ENCODE measurements at places on chromosomes 7 and 10. TPM values are rescaled to one million over a fixed set of nuclear protein-coding genes. Genes with fewer than 3 reads are reported as not detected.

DNA sequence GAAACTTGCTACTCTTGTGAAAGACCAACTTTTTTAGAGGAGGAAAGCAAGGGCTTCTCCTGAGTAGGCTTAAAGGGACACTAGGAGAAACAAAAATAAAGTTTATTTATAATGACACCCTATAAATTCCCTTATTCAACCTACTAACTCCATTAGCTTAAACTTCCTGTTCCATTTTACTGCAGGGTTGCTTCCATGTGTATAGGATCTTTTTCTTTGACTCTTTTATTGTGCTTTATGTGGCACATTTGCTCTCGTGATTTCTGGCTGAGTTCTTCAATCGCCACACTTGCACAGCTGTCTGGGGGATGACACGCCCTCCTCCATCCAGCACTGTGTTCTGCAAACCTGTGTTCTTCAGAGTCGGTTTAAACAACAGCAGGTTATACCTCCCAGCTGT lies 225.7 kb upstream of the NPVF start:
- H3K27me3 ChIP-seq = peaks cover 2% of the 10 kb centered on the region
- DNase-seq = no peak
- H3K4me3 ChIP-seq = no peak overlapping the region
- no peak overlapping the region for H3K27ac ChIP-seq

DNA sequence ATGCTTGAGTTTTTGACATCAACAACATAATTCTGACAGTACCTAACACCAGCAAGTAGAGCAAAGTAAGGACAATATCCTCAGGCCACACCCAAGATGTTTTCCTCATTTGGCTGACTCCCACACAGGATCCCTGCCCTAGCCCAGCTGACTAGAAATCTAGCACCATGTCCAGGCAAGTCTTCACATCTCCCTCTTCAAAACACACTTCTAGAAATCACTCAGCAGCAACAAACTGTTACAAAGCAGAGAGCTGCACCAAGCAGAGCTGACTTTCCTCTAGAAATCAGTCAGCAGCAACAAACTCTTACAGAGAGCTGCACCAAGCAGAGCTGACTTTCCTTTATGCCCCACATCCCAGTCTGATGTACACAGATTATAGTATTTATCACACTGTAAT lies 7.7 kb downstream of the TMEM168 start:
- H3K4me3 ChIP-seq = no peak overlapping the region
- no peaks in the 10 kb centered on the region for H3K27me3 ChIP-seq
- H3K27ac ChIP-seq = no peak overlapping the region
- no peak for DNase-seq
- no peaks in the 10 kb centered on the region for H3K36me3 ChIP-seq
- no peaks in the 10 kb centered on the region for H3K4me1 ChIP-seq

ZNF485 gene
- 0.90 TPM for total RNA-seq

CCL24 gene
- total RNA-seq = not detected

GRCh38 chr7:3321206-3321605 lies 20.2 kb downstream of the SDK1 start:
- H3K27ac ChIP-seq = no peak overlapping the region
- H3K36me3 ChIP-seq = no peaks in the 10 kb centered on the region
- H3K4me1 ChIP-seq = peaks cover 3% of the 10 kb centered on the region
- H3K27me3 ChIP-seq = no peaks in the 10 kb centered on the region
- H3K4me3 ChIP-seq = no peak overlapping the region
- DNase-seq = no peak

DNA sequence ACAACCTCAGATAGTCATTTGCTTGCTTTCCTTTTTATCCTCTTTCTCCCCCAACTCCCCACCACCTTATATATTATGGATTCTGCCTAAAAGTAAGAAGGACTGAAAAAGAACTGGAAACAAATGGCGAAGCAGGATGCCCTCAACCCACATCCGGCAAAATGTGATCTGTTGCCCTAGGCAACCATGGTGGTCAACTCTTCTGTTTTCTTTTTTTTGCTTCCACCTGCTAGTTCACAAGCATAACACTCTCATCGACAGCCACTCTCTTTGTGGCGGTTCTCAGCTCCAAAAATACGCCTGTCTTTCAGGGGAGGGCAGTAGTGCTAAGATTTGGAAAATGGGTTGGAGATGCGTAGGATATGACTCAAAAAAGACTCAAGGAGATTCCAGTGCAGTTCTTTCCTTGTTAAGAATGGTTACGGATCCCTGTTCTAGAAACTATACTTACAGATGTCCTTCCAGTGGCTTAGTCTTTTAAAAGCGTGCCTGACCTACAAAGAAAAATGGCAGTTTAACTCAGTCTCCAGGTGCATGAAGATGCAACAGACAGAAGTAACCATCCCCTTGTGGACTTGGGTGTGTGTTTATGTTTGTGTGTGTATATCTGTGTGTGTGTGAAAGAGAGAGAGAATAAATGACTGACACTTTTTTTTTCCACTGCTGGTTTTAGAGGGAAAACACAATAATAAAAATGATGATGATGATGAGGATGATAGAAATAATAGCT lies 10.7 kb downstream of the APBB1IP start:
- H3K36me3 ChIP-seq = no peaks in the 10 kb centered on the region
- H3K27me3 ChIP-seq = no peaks in the 10 kb centered on the region
- no peaks in the 10 kb centered on the region for H3K4me1 ChIP-seq
- H3K27ac ChIP-seq = no peak overlapping the region

DNA sequence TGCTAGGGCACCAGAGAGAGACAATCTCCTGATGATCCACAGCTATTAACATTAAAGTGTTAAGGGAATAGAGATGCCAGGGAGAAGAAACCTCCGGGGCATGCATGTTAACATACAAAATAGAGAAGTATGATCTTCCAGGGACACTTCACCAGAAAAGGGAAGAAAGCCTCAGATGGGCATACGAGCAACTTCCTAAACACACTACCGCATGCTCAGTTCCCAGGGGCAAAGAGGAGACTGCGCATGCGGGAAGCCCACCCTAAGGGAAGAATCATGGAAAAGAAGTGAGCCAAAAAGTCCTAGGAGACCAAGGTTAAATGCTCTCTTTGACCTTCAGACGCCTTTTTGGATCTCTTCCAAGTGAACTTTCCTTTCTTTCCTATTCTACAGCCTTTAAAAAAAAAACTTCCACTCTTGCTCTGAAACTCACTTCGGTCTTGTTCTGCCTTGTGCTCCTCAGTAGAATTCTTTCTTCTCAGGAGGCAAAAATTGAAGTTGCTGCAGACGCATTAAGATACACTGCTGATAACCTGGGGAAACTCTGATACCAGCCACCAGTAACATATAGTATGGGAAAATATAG lies 1211.3 kb downstream of the REEP3 start:
- H3K27ac ChIP-seq = no peak overlapping the region
- no peaks in the 10 kb centered on the region for H3K36me3 ChIP-seq
- DNase-seq = no peak
- no peak overlapping the region for H3K4me3 ChIP-seq
- H3K4me1 ChIP-seq = peaks cover 8% of the 10 kb centered on the region
- H3K27me3 ChIP-seq = peaks cover 3% of the 10 kb centered on the region

TLX1 gene
- total RNA-seq = 31.0 TPM

- H3K27ac ChIP-seq = no peak overlapping the region
- no peaks in the 10 kb centered on the region for H3K4me1 ChIP-seq
- no peak for DNase-seq
- peaks cover 2% of the 10 kb centered on the region for H3K27me3 ChIP-seq
Measured at GRCh38 chr7:72053292-72053691, 358.8 kb downstream of the CALN1 start.

DNA sequence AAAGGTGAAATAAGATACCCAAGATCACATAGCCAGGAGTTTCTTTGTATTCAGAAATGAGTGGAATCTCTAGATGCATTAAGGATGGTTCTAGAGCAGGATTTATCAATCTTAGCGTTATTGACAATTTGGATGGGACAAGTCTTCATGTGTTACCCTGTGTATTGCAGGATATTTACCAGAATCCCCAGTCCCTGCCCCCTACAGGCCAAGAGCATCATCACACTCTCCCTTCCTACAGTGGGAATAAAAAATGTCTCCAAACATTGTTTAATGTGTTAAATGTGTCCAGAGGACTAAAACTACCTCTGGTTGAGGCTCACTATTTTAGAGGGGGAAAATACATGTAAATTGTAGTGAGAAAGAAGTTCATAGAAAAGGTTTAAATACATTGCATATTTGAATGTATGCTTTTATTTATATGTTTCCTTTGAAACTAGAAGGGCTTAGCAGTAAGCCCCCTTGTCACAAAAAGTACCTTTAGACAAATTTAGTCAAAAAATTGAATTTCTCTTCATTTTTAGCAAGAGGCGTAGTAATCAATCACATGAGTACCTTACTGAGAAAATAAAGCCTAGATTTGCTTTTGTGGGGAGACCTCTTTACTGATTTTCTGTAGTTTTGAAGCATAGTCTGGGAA lies 141.2 kb downstream of the MLLT10 start:
- no peak overlapping the region for H3K27ac ChIP-seq
- no peak overlapping the region for H3K4me3 ChIP-seq
- peak; percentile 31 for DNase-seq
- peaks cover 1% of the 10 kb centered on the region for H3K27me3 ChIP-seq

UBTD1 gene
- total RNA-seq = 78.0 TPM

GRCh38 chr10:121112579-121113384 lies 261.6 kb downstream of the WDR11 start:
- H3K36me3 ChIP-seq = no peaks in the 10 kb centered on the region
- no peaks in the 10 kb centered on the region for H3K27me3 ChIP-seq
- no peak overlapping the region for H3K4me3 ChIP-seq
- no peak for DNase-seq
- H3K27ac ChIP-seq = no peak overlapping the region

ASZ1 gene
- total RNA-seq = not detected

DNA sequence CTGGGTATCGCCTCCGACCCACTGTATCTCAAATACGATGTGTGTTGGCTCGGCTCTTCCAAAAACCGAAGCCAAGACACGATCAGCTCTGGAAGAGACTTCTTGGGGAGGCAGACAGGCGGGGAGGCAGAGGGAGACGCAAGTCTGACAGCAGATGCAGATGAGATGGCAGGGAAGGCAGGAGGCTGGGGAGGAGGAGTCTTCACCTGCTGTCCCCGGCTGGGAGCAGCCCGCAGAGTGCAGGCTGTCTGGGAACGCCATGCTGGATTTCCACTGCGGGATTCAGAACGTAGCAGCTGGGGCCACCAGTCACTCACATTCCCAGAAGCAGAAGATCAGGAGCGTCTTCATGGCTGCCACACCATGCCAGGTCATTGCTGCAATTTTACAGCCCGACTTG lies 29.4 kb downstream of the CTBP2 start:
- peaks cover 50% of the 10 kb centered on the region for H3K36me3 ChIP-seq
- no peak overlapping the region for H3K27ac ChIP-seq
- no peak overlapping the region for H3K4me3 ChIP-seq
- H3K4me1 ChIP-seq = peaks cover 45% of the 10 kb centered on the region
- no peak for DNase-seq

MACC1 gene
- 0.69 TPM for total RNA-seq

TFEC gene
- total RNA-seq = 0.56 TPM

GRCh38 chr10:89515031-89515841 lies 20.2 kb downstream of the SLC16A12 start:
- no peaks in the 10 kb centered on the region for H3K27me3 ChIP-seq
- H3K4me1 ChIP-seq = no peaks in the 10 kb centered on the region
- H3K27ac ChIP-seq = no peak overlapping the region
- H3K36me3 ChIP-seq = no peaks in the 10 kb centered on the region

CAV1 gene
- total RNA-seq = 48.2 TPM
